Cortex of kidney (tissue), 1 donor: ENCODE measurements at places on chromosomes 4 and X.

GRCh38 chr4:165203541-165204461 lies 3.6 kb upstream of the KLHL2 start:
- DNase-seq = no peak

- peak; percentile 2 for DNase-seq
These were observed 6.8 kb upstream of the SASH3 start for GRCh38 chrX:129772796-129773431.

- no peak for DNase-seq
These were observed 47.8 kb downstream of the SLC9A7 start for GRCh38 chrX:46710927-46711623.

DNA sequence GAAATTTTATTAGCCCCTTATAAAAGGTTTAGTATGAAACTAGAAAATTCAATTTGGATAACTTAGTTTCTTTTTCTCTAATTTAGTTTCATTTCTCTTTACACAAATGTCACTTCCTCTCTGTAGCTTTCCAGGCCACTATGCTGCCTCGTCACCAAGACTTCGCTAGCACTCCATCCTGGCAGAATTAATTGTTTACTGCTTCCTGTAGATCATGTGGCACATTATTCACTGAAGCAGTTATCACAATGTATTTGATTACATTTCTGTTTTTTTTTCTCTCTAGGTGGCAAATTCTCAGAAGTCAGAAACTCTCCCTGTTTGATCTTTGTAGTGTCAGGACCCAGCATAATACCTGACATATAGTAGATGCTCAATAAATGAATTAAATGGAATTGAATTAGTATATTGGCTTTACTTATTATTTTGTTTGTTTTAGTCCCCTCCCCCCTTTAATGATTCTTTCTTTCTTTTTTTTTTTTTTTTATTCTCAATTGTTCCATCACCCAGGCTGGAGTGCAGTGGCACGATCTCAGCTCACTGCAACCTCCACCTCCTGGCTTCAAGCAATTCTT lies 9.3 kb upstream of the SAT1 start:
- DNase-seq = no peak

GRCh38 chr4:14977830-14978229 lies 24.5 kb upstream of the CPEB2 start:
- no peak for DNase-seq

DNA sequence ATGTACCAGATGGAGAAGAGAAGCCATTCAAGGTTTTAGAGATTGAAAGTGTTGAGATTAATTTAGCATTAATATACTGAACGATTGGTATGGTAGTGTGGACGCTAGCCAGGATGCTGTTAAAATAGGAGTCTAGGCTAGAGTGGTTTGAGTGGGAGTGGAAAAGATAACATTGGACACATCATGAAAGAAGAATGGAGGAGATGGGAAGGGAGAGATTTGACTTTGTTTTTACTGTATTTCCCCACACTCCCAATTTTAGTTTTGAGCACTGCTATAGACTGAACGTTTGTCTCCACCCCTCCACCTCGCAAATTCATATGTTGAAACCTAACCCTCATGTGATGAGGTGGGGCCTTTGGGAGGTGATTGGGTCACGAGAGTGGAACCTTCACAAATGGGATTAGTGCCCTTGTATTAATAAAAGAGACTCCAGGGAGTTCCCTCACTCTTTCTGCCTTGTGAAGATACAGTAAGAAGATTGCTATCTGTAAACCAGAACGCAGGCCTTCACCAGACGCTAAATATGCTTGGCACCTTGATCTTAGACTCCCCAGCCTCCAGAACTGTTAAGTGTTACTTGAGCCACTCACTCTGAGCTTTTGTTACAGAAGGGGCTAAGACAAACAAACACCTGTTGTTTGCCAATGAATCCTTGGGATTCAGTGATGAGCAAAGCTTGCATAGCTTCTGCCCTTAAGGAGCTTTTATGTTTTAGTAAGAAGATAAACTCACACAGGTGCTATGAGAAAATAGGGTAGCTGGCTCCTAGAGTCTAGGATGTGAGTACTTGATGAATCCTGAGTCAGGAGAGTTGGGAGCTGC lies 25.8 kb downstream of the USP9X start:
- DNase-seq = no peak

- DNase-seq = no peak
These were observed 24.9 kb downstream of the APLN start for GRCh38 chrX:129629837-129630236.

GRCh38 chrX:102599951-102600579 lies 750 bp downstream of the ARMCX5 start:
- no peak for DNase-seq

GRCh38 chr4:2948895-2949781 lies 14.1 kb downstream of the NOP14 start:
- DNase-seq = no peak

DNA sequence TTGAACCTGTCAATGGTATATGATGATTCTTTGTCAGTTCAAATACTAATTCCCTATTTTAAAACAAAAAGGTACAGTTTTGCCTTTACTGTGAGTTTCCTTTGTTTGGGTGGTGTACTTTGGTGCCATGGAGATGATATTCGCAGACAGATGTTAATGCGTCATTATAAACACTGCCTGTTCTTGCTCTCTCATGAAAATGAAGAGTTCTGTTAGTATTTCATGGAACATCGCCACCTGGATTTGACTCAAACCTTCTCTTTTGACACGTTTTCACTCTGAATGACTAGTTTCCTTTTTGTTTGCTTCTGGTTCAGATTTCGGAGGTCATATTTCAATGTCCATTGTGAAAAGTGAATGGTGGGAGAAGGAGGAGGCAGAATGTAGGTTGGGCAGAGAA lies 6.9 kb upstream of the CTSO start:
- DNase-seq = no peak

GRCh38 chr4:7311205-7311604 lies 118.9 kb downstream of the SORCS2 start:
- no peak for DNase-seq

GRCh38 chrX:126165721-126166461 lies at the start of gene DCAF12L2:
TSS of gene DCAF12L2 (minus strand) at chrX:126166289. CDS start at chrX:126165924, 365 bp downstream.
- DNase-seq = no peak

- DNase-seq = no peak
These were observed 28.9 kb upstream of the OPHN1 start for GRCh38 chrX:68462197-68462596.

DNA sequence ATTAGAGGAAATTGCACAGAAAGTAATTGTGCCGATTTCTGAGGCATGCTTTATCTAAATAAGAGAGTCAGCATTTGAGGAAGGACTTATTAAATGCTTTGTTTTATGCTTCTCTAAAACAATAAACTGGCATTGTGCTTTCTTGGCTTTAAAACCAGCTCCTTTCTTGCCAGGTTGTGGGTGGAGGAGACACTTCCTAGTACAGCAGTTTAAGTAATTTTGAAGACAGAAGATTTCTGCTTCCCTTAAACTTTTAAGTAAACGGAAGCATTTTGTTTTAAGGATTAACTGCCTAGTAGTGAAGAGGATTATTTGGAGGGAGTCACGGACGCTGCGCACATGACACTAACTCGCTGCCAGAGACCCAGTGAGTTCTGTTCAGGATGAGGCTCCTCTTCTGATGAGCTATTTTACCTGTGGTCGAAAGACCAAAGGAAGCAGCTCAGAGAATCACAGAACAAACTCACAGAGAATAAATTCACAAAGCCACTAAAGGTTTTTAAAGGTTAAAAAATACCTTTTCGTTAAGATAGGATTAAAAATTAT lies 169.5 kb downstream of the TLL1 start:
- no peak for DNase-seq

DNA sequence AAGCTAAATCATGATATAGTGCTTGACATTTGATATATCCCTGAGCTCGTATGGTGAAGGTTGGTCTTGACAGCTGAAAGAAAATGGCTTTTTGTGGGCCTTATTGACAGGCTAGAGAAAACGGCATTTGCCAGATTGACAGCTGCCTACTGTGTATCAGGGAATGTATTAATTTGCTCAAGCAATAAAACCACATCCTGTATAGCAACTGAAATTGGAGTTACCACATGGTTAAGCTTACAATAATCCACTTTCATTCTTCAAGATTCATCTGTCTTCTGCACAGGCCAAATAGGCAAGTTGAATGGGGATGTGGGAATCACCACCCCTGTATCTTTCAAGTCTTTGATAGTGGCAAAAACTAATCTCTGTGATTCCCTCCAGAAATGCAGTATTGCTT lies 76.2 kb upstream of the IL2 start:
- DNase-seq = no peak

DNA sequence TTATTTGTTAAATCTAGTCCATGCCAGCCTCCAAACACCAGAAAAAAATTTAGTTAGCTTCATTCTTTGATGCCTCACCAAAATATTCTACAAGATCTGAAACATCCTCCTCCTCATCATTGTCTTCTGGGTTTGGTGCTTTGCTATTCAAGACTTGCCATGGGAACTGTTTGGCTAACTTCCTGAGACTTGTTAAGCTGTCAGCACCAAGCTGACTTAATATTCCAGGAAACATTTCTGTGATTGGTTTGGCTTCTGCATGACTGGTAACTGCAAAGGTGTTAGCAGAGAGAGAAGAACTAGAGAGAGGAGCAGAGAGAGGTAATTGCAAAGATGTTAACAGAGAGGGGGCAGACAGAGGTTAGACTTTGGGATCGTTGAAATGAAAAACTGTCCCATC lies 101.3 kb downstream of the PALLD start:
- no peak for DNase-seq

GRCh38 chrX:81405781-81406180 lies 203.9 kb downstream of the SH3BGRL start:
- no peak for DNase-seq

DNA sequence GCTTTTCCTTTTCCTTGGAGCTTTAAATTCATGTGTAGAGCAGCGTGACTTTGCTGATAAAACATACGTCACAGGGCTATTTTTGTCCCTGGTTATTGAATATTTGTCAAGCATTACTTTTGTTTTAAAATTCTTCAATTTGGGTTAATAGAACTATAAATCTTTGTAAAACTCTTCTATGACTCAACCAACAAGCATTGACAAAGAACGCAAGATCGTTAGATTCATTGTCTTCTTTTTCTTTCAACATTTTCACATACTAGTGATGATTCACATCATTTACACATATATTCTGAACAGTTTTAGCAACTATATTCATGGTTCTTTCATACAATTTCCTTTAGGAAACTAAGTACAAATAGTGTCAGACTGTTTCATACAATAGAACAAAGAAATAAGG lies 72.0 kb upstream of the GPM6A start:
- no peak for DNase-seq

GRCh38 chr4:112604589-112604988 lies 32.1 kb downstream of the ZGRF1 start:
- no peak for DNase-seq

GRCh38 chrX:3717742-3718420 lies 4.4 kb upstream of the PRKX start:
- DNase-seq = no peak

DNA sequence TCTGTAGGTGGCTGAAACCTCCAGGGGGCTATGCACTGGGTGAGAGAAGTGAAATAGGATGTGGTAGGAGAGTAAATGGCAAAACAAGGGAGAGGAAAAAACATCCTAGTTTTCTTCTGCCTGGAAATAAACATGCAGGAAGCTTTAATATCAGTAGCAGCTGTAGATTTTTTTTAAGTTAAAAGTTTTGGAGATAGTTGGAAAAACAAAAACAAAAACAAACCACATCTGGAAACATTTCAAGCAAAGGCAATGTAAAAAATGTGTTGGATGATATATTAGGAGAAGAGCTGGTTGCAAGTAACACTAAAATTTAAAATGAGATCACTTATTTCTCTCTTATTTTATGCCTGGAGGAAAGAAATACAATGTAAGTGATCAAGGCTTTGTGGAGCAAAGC lies 388.0 kb downstream of the SPRY1 start:
- no peak for DNase-seq

DNA sequence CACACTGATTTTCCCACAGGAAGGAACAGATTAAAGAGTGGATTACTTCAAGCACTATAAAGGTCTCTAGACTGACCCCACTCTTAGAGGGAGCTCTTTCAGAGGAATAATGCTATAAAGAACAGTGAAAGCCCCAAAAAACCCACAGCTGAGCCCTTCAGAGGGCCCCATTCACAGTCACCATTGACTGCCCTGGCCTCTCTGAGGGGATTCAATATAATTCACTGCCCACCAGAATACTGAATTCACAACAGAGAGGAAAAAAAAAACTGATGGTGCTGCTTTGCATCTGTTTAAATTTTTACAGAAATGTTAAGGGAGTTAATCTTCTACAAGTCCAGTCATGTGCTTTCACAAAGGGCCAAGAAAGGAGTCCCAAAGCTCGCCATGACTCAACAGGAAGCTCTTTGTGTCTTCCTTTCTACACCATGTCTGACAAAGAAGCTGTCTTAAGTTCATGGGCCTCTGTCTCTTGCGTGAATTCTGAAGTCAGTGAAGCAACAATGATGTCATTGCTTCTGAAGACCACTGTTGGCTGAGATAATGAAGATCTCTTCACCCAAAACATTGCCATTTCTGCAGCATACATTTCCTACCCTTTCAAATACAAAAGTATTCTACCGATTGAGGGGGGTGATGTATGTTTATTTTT lies 174.9 kb downstream of the ADAMTS3 start:
- DNase-seq = no peak

GRCh38 chr4:128176643-128177042 lies 111.0 kb downstream of the PGRMC2 start:
- no peak for DNase-seq

DNA sequence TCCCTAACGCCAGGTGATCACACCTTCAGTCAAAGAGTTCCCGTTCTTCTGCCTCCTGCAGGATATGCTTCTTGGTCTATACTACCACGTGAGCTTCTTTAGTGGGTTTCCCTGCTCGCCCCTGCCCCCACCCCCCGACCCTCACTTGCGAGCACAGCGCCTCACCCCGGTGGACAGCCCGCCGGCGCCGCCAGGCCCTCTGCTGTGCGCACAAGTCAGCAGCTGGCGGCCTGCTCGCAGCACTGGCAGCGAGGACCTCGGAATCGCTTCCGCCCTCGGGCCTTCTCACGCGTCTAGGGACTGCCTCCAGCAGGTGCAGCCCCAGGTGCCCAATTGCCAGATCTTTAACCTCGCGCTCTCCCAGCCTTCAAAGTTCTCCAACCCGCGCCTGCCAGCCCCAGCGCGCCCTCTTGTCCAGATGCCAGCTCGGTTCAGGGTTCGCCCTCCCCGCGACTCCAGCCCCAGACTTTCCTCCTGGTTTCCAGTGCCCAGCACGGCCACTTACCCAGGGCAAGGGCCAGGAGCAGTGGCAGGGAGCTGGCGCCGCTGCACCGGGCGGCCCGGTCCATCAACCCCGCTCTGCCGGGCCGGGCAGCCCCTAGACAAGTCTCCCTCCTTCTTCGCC lies 454 bp downstream of the BTC start:
- DNase-seq = peak; percentile 12

DNA sequence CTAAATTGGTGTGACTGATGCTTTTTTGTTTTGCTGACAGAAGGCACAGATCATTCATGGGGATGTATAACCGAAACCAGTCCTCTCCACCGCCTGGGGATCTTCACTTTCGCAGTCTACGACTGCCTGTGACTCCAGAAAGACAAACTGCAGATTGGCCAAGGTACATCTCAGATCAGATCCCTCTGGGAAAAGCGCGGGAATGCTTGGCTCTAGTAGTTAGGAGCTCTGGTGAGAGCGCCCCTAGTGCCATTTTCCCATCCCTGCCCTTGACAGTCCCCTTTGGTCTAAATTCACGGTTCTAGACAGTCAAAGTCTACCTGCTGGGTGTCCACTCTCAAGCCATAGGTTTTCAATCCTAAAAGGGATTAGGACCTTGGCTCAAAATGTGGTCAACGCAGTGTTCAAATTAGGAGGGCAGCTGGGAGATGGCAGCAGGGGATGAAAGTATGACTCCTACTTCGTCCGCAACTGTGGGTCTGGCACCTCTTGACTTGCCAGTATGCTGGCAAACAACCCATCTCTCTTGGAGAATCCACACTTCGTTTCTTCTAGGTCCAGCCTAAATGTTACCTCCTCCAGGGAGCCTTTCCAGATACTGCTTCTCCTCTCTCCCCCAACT lies 6.9 kb upstream of the HAND2 start:
- DNase-seq = no peak
